ENCODE measurements at places on chromosomes 7 and 10.

DNA sequence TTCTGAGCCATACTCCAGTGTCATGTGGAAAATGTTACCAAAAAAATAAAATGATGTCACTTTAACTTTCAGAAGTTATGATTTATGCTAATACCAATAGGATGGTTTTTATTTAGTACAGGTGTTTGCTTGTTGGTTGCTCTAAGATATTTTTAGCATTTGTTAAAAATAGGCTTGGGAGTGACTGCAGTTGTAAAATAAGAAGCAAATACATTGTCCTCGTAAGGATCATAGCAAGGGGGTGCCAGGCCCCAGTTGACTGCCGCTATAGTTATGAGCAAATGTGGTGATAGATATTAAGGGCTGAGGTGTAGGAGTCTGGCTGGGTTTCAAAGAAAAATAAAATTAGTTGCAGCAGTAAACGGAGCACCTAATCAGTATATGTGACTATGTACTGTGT lies 354.4 kb upstream of the BMPER start:
- DNase-seq, result no peak

DNA sequence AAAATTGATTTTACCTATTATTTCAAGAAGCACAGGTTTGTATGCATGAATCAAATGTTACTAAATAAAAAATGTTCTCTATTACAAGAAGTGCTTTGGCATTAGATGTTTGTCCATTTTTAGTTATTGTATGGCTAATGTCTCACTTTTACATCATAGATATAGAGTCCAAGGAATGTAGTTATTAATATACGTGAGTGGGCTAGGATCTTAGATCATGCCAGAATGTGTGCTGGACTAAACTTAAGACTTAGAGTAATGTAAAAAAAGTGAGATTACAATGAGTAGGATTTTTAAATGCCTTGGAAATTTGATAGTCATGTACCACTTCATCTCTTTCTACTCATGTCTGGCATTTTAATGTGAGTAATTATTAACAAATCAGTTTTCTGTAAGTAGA lies 196.6 kb downstream of the ARL4A start:
- DNase-seq, result no peak

DNA sequence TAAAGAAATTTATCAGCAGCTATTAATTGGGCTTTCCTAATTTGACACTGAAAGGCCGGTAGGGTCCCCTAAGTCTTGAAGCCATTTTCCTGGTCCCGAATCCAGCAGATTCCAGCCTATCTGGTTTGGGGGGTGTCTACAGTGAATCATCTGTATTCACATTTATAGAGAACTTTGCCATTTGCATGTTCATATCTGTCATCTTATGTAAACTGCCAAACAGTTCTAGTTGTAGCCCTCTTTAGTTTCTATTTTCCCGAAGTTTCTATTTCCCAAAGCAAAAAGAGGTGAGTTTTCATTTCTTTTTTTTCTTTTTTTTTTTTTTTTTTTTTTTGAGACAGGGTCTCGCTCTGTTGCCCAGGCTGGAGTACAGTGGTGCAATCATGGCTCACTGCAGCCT lies 47.6 kb downstream of the PAPSS2 start:
- no peak for DNase-seq

DNA sequence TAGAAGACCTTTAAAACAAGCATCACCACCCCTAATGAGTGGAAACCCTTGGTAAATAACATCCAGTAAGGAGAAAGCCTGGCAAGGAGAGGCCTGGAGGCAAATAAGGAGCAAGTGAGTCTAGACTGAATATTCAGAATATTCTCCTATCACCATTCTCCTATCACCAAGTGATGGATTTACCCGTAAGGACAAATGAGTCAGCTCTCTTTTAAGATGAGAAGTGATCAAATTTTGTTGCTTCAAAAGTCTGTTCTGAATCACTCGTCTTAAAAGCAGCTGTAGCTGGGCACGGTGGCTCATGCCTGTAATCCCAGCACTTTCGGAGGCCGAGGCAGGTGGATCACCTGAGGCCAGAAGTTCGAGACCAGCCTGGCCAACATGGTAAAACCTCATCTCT lies 28.4 kb downstream of the KIAA1549 start:
- DNase-seq, result no peak

DNA sequence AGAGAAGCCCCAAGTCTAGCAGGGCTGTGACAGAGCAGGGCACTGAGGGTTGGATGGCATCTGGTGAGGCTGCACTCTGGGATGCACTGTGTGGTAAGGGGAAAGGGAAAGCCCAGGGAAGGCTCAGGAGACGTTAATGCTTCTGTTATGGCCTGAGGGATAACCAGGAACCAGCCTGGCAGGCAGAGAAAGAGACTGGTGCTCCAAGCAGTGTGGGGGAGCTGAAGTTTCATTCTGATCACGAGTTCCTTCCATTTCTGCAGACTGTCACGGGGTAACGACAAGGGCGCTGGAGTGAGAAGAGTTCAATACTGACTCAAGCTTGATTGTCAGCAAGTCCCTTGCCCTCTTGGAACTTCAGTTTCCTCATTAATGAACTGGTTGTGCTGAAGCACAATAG lies 730.9 kb downstream of the GRID1 start:
- DNase-seq, result no peak

DNA sequence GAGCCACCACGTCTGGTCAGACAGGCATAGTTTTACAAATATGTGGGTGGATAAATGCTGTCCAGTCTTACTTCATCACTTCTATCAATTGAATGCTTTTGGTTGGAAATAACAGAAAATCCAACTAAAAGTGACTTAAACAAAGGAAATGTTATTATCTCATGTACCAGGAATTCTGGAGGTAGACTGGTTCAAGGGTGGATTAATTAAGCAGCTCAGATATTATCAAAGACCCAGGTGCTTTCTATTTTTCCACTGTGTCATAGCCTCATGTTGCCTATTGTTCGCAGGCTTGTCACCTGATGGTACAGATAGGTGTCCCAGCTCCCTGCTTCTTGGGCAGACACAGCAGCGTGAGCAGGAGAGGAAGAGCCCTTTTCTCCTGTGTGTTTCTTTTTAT lies 156.1 kb upstream of the CTBP2 start:
- no peak for DNase-seq

DNA sequence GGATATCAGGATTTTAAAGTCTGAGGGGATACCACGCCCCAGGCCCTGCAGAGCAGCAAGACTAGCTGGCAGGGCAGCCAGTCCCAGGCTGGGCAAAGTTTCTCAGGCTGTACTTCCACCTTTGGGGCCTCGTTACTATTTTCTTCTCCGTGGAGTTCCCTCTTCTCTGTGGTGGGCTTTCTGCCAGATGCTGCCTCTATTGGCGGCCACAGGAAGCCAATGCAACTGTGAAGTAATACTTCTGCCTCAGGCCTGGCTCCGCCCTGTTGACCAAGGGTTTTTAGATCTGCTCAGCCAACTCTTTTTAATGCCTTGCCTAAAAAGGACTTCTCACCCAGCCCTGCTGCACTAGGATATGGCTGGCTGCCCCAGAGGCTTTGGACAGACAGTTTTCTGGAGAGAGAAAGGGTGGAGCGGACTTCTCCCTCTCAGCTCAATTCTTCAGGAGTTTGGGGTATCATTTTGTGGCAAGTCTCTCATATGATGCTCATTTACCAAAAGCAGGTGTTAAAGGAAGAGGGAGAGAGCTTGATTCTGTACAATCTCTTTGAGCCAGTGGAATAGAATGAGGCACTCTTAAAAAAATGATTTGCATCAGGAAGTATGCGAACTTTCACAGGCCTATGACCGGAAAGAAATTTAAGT lies 67.4 kb downstream of the HHEX start:
- no peak for DNase-seq

DNA sequence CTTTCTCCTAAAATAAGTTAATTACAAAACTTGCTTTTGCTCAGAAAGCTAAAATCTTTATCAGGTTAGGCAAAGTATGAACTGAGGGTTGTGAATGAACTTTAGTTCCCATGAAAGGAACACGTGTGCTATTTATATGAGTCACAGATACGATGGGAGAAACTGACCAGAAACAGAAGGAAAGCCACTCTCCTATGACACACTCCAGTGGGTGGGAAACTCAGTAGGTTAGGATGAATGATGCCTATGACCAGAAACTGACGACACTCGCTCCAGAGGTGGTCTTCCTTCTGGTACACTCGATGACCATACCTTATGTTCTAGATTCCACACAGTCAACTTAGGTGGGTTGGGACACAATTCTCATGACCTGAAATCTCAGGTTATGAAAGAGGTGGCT lies 215.7 kb upstream of the INHBA start:
- DNase-seq, result no peak

GRCh38 chr7:131637859-131638258 lies 81.4 kb upstream of the PODXL start:
- DNase-seq, result no peak

DNA sequence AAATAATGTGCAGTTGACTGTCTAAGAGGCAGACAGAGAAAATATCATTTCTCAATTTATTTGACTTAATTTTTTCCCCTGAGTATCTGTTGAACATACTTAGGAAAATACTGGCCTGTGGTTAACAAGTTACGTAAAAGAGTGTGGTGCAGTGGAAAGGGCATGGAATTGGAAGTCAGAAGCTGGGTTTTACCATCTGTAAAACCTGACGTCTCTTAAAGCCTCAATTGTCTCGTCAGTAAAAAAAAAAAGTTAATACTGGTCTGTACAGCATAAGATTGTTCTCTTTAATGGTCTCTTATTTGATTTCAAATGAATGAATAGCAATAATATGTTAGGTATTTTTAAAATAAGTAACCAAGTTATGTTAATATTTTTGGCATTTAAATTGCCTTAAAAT lies 67.8 kb downstream of the PHTF2 start:
- no peak for DNase-seq

DNA sequence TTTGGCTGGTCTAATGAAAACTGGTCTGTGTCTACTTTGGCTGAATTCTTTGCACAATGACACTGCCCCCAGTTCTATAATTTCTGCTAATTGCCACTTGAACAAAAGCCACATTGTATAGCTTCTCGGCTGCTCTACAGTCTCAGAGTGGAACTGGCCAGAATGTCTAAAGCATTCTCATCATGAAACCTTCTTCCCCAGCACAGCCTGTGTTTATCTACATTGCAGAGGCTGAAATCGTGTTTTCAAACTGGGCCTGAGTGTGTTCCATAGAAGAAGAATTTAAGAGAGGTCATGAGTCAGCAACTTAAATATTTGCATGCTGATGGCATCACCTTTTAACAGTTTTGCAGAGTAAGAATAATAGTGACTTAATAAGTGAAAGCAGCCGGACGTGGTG lies 177.2 kb downstream of the BUB3 start:
- DNase-seq, result no peak

DNA sequence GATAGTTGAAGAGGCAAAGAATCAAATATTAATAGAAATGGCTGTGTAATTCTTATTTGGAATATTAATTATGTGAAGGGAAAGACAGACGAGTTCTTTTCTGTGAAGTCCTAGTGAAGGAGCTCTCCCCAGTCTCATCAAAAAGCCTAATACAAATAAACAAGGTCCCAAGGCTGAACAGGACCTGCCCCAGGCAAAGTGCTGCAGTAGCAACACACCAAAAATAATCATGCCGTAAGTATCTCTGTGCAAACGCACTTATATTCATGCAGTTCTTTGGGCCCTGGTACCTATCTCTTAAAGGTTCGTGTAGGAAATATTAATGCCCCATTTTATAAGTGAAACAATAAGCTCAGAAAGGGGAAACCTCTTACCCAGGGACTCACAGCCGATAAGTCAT lies 12.2 kb upstream of the CHST15 start:
- no peak for DNase-seq

GRCh38 chr10:5591336-5591824 lies 66.6 kb downstream of the CALML3 start:
- DNase-seq, result no peak

DNA sequence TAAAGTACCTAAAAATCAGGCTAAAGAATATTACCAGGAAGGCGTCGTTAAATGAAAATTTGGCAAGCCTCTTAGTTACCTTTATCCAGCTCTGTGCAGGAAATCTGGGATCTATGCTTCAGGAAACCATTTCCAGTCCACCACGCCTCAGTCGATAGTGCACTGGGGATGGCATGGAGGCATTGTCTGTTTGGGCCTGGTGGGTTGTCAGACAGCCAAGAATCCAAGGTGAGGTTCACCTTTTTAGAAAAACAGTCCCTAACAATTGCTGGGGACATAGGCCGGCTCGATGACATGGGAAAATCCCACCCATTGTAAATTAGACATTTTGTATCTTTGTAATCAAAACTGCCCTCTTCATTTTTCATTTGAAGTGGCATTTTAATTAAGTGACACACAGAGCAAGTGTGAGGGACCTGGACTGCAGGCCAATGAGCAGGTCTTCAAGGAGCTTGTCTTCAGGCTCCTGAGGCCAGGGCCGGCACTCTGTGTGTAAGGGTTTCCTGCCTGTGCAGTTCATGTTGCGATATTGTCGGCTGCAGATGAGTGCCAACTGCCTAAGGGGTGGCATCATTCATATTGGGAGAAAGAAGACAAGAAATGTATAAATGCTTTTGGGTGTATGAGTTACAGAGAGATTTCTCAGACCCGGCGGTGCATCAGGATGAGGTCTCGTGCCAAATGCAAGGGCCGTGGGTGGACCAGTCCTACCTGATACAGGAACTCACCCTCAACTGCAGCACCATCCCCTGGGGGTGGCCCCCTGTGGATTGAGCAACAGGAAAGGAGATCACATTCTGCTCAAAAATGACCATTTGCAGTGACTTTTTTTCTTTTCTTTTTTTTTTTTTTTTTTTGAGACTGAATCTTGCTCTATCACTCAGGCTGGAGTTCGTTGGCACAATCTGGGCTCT lies 80.8 kb downstream of the PTPRE start:
- DNase-seq, result no peak

- no peak for DNase-seq
These were observed 137.5 kb downstream of the SNX10 start for GRCh38 chr7:26429168-26429567.

Measured in stimulated activated CD4-positive, alpha-beta T cell treated with anti-CD3 and anti-CD28 coated beads, Interleukin-4, amount 100 ng/mL, for 24 hours (primary cell).